ENCODE measurements at places on chromosomes 2 and 18. TPM values are rescaled to one million over a fixed set of nuclear protein-coding genes. Genes with fewer than 3 reads are reported as not detected.

- peak; percentile 63 for DNase-seq
These were observed at the start of gene RFX8 for GRCh38 chr2:101474731-101475384. Gene RFX8, minus strand, starts transcription at chr2:101475112. Its CDS starts 8,264 bp downstream, at chr2:101466848.

Gene IL36A
- not detected for total RNA-seq

DNA sequence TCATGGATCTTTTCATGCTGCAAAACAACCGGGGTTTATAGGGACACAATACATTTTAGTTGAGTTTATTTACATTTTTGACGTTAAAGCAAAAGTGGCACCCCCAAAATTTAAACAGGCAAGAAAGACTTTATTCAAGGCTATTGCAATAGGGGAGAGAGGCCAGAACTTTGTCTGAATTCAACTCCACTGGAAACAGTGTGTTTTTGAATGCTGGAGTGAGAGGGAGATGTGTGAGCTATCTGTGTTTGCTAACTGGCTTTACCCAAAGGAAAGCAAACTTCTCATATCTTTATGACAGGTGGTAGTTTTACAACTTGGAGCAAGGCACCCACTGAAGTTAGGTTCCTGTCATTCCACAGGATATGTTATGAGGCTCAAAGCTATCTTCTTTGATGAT lies 207.4 kb downstream of the AGPS start:
- DNase-seq = no peak

Gene STRADB
- 50.1 TPM for total RNA-seq

Gene TACR1
- total RNA-seq = 0.70 TPM

- no peak for DNase-seq
These were observed 88.0 kb downstream of the LTBP1 start for GRCh38 chr2:33034784-33035183.

DNA sequence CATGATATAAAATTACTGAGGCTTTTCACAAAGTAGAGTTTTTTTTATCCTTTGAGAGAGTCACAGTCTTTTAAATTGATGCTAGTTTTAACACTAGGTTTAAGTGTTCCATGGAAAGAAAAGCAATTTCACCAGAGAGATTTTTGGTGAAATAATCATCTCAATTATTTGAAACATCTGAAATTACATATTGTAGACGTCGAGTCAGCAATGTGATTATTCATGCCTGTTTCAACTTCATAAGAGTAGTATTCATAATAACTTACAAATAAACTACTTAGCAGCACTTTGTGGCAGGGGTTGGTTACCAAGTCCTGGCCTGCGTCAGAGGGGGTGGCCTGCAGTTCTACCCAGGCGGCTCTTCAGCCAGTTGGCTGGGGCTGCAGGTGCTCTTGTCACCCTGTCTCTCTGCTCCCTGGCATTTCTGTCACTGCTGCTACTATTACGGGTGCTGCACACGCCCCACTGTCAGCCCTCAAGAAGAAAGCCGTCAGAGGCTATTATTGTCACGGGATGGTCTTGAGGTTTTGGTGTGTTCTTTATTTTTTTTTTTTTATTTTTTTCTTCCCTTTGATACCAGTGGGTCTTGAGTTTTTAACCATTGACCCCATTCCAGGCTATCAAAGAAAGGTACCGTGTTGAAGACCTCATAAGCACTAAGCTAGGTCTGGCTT lies 50.4 kb downstream of the MALT1 start:
- DNase-seq = no peak

GRCh38 chr2:132691556-132691955 lies 21.6 kb upstream of the LYPD1 start:
- no peak for DNase-seq

Gene TMEM198
- total RNA-seq = 2.4 TPM

Gene MYOM1
- total RNA-seq = 0.27 TPM

DNA sequence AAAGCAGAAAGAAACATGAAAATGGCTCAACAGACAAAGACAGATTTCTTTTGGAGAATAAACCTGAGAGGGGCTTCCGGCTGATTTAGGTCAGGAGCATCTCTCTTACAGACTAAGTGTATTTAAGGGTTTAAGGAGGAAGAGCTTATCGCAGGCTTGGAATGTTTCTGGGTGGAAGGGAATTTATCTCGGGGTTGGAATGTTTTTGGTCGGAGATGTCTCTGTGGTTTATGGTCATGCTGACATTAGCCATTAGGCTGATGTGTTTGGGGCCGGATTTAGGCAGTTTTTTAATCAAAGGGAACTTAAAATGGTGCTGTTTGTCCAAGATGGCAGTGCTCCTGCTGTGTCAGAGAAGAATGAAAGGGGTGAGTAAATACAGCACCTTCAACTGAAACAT lies 14.4 kb upstream of the PSMA8 start:
- DNase-seq = no peak

Gene NEU4
- 1.1 TPM for total RNA-seq

DNA sequence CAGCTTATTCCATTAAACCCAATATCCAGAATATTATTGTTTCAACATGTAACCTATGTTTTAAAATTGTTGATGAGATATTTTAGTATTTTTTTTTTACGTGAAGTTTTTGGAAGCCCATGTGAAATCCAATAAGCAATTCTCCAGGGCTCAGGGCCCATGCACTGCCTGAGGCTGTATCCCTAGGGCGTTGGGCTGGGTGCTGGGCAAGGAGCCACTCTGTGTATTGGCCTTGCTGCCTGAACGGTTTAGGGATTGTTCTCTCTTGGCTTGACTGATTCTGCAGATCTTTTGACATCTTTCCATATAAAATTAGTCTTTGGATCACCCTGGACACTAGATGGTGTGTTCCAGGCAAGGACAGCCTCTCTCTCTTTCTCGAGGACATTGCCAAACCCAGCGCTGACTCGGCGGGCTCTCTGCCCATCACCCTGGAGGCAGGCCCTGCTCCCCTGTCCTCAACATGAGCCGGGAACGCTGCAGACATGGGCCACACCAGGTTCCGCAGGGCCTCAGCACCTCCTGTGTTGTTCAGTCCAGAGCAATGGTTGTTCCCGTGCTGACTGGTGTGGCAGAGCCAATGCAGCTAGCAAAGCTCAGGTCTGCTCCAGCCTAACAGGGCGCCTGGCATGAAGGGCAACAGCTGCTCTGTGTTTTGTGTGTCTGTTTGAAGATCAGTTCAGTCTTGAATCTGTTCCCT lies 163.0 kb downstream of the SEPTIN10 start:
- peak; percentile 40 for DNase-seq

GRCh38 chr2:78928502-78928901 lies 97.0 kb upstream of the REG3G start:
- no peak for DNase-seq

DNA sequence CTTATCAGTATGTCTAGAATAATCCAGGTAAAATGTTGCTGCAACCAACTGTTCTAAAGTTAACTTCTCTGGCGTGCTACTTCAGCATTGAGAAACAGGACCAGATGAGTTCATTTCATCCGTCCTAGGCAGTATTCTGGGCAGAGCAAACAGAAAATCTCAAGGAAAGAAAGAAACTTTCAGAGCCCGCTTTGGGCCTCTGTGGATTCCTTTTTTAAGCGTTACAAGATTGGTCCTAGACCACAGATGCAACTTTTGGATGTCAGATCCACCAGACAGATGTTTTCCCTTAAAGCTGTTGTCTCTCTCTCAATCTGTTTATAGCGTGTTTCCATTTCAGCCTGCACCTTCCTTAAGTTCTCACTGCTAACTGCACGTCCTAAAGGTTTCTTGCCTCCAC lies 75.0 kb downstream of the BCL2 start:
- no peak for DNase-seq

DNA sequence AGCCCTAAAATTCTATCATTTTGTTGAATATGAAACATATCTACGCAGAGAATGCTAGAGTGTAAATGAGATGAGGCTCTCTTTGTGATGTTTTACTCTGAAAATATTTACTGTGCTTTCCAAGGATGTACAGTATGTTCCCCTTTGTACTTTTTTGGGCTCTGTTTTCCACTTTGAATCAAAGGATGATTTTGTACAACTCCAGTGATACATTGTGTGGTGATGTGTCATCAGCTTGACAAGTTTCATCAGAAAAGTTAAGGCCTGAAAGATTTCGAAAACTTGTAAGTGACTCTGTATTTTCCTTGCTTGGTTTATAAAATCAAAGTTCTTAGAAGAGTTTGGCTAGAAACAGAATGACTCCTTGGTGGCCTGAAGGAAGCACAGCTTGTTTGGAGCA lies 206.3 kb downstream of the LTBP1 start:
- no peak for DNase-seq

DNA sequence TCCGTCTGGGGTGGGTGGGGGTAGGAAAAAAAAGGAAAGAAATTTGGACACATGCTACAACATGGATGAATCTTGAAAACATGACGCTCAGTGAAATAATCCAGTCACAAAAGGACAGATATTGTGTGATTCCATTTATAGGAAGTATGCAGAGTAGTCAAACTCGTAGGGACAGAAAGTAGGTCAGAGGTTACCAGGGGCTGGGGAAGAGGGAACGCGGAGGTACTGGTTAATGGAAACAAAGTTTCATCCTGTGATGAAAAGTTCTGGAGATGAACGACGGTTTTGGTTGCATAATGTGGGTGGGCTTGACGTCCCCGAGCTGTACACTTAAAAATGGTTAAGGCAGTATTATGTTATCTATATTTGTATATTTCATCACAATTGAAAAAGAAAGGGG lies 4.5 kb upstream of the SFTPB start:
- no peak for DNase-seq

Gene KLHL30
- total RNA-seq = not detected

DNA sequence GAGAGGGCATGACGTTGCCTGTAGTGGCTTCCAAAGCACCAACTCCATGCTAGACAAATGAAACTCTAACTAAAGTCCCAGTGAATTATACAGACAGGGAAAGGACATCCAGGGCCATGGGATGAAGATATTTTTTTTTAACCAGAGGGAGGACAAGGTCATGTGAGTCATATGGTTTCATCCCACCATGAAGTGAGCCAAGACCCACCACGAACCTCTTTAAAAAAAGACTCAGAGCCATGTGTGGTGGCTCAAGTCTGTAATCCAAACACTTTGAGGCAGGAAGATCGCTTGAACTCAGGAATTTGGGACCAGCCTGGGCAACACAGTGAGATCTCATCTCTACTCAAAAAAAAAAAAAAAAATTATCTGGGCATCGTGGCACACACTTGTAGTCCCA lies 115.2 kb downstream of the LIPG start:
- no peak for DNase-seq

GRCh38 chr2:2265747-2266279 lies 65.3 kb downstream of the MYT1L start:
- no peak for DNase-seq

DNA sequence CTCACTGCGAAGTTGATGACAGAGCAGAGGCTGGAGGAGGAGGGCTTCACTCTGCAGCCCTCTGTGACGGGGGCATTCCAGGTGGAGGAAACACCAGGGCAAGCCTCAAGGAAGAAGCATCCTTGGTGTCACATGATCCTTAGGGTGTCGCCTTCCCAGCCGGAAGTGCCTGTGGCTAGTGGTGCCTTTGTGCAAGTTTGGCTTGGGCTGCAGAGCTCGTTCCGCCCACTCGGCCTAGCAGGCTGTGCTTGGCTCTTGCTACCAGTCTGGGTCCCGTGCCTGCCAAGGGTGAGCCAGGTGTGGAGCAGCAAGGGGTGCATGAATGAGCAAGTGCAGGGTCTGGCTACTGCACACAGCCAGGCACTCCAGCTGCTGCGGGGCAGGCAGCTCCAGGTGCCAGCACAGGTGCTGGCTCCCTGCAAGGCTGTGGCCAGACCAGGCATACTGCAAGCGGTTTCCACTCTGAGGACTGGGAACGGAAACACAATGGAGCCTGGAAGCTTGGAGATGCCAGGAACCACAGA lies 325.3 kb upstream of the SMIM21 start:
- no peak for DNase-seq

- no peak for DNase-seq
These were observed 18.6 kb downstream of the ST6GAL2 start for GRCh38 chr2:106867196-106867953.

Gene INO80C
- 27.1 TPM for total RNA-seq

GRCh38 chr18:75127143-75128021 lies 81.6 kb downstream of the PTGR3 start:
- no peak for DNase-seq

- no peak for DNase-seq
These were observed 60.3 kb downstream of the EHBP1 start for GRCh38 chr2:62765619-62766376.

Gene AQP4
- total RNA-seq = 10.2 TPM

Gene STON1
- total RNA-seq = 12.1 TPM

DNA sequence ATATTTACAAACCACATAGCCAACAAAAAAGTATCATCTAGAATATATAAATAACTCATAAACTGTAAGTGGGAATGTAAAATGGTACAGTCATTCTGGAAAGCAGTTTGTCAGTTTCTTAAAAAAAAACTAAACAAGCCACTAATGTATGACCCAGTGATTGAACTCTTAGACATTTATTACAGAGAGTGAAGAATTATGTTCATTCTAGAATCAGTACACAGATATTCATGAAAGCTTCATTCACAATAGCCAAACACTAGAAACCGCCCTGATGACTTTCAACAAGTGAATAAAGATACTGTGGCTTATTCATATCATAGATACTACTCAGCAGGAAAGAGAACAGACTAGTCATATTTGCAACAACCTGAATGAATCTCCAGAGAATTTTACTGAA lies 1541.5 kb downstream of the LRP1B start:
- DNase-seq = no peak

- DNase-seq = peak; percentile 37
These were observed 120.3 kb upstream of the NFATC1 start for GRCh38 chr18:79275461-79275860.

DNA sequence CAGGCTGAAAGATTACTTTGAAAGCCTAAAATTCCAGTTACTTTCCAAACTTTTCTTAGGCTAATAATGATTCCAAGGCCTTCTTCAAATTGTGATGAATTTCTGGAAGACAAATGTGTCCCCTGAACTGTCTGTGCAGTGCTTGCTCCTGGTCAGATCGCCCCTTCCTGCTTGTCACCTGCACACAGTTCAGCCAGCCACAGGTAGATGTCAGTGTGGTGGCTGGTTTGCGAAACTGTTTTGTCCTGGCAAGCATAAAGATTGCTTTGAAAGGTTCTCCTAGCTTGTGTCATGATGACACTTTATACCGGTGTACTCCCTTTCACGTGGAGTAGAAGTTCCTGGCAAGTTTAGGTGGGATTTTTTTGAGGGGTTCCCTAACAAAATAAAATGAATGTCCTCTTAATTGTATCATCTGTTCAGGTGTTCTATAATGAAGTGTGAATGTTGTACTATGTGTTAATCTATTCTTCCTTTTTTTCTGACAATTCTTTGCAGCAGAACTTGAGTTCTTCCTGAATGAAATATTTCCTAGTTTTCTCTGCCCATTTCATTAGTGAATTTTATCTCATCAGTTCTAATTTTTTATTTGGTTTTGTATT lies 298.8 kb downstream of the ZNF407 start:
- DNase-seq = peak; percentile 85

GRCh38 chr2:202084265-202084664 lies 11.2 kb downstream of the KIAA2012 start:
- DNase-seq = no peak

Gene PTH2R
- total RNA-seq = 0.19 TPM

Gene CSRNP3
- total RNA-seq = 13.6 TPM
